ENCODE measurements at places on chromosomes 16 and 17. TPM values are rescaled to one million over a fixed set of nuclear protein-coding genes. Genes with fewer than 3 reads are reported as not detected.

- no peak for DNase-seq
These were observed 236.3 kb downstream of the KCNJ2 start for GRCh38 chr17:70405492-70406220.

GRCh38 chr17:34902831-34903547 is 58.3 kb downstream of the CCT6B start:
- DNase-seq, result no peak

DNA sequence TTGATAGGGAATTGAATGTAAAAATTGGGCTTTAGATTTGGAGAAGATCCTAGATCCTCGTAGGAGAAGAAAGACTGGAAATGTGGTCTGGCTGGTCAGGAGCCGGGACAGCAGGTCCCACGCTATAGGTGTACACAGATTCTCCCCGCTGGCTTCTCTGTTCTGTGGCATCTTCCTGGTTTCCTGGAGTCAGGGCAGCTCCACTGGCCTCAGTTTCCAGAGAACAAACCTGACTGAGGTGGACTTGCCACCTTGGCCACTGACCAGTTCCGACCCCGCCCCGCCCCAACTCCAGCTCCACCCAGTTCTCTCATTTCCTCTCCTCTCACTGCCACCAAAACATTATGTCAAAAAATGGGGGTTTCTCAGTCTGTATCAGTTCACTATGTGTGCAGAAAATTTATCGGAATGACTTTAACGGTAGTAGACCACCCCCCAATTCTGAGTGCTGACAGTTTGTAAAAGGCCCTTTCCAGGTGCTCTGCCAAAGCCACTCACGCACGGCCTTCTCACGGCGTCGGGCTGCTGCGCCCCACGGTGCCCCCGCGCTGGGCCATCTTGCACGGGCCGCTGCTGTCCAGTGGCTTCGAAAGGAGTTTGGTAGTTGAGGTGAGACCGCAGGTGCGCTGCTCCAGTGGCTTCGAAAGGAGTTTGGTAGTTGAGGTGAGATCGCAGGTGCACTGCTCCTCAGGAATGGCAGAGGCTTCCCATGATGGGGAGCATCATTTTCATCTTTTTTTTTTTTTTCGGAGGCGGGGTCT is 161.4 kb upstream of the CHMP6 start:
- no peak for DNase-seq

GRCh38 chr17:82355770-82356427 is 3.1 kb upstream of the TEX19 start:
- no peak for DNase-seq

The SLC38A8 gene
- not detected for total RNA-seq

- no peak for DNase-seq
These were observed 18.5 kb upstream of the RBFOX1 start for GRCh38 chr16:7314163-7314562.

GRCh38 chr17:41647940-41648410 is 23.6 kb upstream of the KRT17 start:
- peak; percentile 97 for DNase-seq

- no peak for DNase-seq
These were observed 98.2 kb downstream of the AXIN2 start for GRCh38 chr17:65463242-65463641.

DNA sequence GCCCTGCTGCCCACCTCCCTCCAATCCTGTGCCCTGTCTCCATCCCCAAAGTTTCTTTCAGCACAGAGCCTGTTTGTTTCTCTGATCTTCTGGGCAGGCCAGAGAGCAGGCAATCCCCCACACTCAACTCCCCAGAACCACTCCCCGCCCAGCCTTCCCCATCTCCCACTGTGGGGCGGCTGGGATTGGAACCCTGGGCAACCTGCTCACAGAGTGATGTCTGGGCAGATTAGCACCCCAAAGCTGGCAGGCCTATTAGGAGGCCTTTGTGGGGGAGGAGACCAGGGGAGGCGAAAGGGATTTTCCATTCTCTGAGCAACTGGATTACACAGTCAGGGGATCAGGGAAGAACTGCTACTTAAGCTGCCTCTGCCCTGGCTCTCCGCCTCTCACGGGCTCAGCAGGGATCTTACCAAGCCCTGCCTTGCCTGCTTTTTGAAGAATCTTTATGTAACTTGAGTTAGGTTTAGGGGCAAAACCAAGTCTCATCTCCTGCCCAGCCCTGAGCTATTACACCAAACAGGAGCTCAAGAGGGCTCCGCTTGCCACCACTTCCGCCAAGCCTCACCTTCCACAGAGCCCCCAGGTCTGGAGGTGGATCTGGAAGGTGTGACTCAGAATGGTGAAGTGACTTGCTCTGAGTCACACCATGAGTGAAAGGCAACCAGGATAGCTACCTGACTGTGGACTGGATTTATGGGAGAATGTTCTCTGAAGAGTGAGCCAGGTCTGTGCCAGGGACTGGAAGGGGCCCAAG is 16.0 kb upstream of the LHX1 start:
- DNase-seq, result no peak

DNA sequence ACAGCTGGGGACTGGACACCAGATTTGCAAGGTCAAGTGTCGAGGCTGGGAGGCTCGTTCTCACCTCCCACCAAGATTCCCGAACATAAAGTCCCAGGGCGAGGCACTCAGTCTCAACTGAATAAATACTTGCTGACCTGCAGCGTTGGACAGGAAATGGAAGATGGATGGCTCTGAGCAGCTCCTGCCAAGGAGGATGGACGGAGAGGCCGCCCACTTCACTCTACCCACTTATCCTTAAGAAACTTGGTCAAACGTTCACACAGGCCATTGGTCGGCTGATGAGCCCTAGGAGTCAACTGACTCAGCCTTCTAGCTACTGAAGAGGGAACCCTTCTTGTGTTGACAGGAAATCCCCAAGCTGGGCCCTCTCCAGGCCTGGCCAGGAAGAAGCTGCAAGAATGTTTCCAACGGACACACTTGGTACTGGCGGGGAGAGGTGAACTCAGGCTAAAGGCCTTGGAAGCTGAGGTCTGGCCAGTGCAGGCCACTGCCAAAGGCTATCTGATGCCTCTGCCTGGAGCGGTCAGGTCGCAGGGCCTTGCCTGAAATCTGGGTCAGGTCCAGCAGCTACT is 50.0 kb downstream of the VAC14 start:
- DNase-seq, result peak; percentile 27

- no peak for DNase-seq
These were observed 17.3 kb upstream of the MYO1D start for GRCh38 chr17:32894245-32894644.

- no peak for DNase-seq
These were observed 210.6 kb upstream of the KCNJ16 start for GRCh38 chr17:69864462-69864861.

The TEDC2 gene
- 9.1 TPM for total RNA-seq

DNA sequence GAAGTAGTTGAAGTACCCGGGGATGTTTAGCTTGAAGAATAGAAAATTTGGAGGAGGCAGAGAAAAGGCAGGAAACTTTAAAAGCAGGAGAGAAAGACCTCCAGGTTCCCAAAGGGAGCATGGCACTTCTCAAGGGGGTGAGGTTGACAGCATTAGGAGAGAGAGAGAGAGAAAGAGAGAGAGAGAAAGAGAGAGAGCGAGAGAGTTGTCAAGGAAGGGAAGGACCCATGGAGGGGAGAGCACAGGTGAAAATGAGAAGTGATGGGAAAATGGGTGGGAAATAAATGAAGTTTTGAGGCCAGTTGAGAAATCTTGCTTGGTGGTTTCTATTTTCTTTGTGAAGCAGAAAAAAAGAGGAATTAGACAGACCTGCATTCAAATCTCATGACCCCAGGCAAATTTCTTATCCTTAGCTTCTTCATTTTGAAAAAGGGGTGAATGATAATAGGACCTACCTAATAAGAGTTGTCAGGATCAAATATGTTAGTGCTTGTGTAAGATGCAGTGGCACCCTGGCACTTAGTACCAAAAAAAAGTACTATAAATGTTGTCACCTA is 24.0 kb downstream of the PRKCB start:
- DNase-seq, result no peak

DNA sequence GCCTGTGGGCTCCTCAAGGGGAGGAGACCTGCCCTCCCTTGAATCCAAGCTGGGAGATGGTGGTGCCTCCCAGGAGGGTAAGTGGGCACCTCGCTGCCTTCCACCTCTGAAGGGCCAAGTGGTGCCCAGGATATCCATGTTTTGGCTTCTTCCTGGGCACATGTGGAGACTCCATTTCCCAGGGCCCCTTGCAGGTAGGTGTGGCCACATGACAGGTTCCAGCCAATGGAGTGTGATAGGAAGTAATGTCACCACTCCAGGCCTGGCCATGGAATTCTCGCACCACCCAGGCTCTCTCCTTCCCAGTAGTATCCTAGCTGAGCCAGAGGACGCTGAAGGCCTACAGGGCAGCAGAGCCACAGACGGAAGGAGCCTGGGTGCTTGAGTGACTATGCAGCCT is 17.6 kb upstream of the PEMT start:
- DNase-seq, result no peak

- DNase-seq, result peak; percentile 5
These were observed 31.3 kb upstream of the KPNB1 start for GRCh38 chr17:47618410-47618809.

DNA sequence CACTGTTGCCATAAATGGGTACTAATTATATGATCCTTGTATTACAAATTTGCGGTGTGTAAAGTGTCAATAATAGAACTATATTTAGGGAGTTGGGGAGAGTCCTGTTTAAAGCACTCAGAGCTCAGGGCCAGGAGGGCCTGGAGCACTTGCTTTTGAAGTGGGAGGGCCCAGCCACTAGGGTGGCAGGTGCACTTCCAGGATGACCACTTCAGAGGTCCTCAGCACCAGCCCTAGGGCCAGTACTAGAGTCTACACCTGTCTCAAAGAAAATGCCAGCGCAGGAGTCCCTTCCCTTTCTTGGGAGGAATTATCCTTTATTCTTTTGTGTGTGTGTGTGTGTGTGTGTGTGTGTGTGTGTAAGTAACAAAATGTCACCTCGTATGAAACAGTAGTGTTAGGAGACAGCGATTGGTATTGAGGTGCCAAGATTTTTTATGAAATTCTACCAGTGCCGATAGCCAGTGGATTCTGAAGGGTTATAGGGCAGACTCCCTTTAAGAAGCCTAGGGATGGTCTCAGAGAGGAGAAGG is 31.9 kb downstream of the MYO18A start:
- DNase-seq, result no peak

The MMP28 gene
- total RNA-seq, result 10.6 TPM

GRCh38 chr16:19115148-19116021 is 1.6 kb downstream of the ITPRIPL2 start:
- DNase-seq, result no peak

The IL21R gene
- not detected for total RNA-seq

DNA sequence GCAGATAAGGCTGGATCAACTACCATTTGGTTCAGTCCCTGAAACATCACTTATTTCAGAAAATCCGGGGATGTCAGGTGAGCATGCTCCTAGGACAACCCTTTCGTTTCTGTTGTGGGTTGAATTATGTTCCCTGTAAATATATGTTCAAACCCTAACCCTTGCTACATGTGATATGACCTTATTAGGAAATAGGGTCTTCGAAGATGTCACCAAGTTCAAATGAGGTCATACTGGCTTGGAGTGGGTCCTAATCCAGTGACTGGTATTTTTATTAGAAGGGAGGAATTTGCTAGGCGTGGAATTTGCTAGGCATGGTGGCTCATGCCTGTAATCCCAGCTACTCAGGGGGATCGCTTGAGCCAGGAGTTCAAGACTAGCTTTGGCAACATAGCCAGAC is 21.3 kb downstream of the SNX20 start:
- DNase-seq, result no peak

The NHLRC4 gene
- total RNA-seq, result 0.69 TPM

DNA sequence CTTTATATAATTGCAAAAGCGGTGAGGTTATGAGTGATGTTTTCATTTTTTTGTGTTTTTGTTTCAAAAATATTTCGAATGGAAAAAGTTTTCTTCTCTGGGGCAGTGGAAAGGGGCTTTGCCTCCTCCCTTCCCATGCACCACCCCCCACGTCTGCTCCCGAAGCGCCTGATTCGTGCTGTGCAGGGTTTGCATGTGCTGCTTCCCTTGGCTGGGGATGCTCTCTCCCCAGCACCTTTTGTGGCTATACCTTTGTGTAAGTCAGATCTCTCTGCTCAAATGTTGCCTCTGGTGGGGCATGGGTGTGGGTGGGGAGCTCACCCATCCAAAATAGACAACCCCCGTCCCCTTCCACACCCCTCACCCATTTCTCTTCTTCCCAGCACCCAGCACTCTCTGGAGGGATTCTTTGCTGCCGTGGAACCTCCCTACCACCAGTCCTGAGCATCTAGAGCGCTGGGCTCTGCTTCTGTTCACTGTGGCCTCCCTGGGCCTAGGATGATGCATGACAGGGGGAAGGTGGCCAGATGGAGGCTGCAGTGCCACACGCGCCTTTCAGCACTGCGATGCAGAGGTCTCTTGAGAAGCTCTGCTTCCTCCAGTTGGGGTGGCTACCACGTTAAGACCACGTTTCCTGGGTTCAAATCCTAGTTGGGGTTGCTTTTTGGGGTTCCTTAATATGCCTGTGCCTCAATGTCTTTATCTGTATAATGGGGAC is 71.2 kb downstream of the IRF8 start:
- no peak for DNase-seq

- no peak for DNase-seq
These were observed 33.3 kb upstream of the FOXF1 start for GRCh38 chr16:86476956-86477534.

- DNase-seq, result peak; percentile 78
These were observed 1.3 kb upstream of the HIC1 start for GRCh38 chr17:2053380-2054261.

GRCh38 chr17:44795421-44795820 is 34.7 kb downstream of the GJC1 start:
- no peak for DNase-seq

DNA sequence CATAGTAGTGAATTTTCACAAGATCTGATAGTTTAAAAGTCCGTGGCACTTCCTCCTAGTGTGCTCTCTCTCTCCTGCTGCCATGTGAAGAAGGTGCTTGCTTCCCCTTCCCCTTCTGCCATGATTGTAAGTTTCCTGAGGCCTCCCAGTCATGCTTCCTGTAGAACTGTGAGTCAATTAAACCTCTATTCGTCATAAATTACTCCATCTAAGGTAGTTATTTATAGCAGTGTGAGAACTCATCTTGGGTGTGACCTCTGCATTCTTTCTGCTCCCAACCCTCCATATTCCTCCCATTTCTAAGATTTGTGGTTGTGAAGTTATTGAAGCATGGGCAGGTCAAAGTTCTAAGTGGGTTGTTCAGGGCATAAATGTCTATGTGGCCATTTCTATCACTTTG is 62.1 kb upstream of the ADAMTS18 start:
- DNase-seq, result no peak

The KLHL10 gene
- not detected for total RNA-seq

The ENKD1 gene
- total RNA-seq, result 9.9 TPM

All from endothelial cell (in vitro differentiated cells).